NCI-H345 (cell line): ENCODE measurements at places on chromosomes 2 and 18.

- no peak for DNase-seq
These were observed 70.4 kb upstream of the ST3GAL5 start for GRCh38 chr2:85959185-85959584.

DNA sequence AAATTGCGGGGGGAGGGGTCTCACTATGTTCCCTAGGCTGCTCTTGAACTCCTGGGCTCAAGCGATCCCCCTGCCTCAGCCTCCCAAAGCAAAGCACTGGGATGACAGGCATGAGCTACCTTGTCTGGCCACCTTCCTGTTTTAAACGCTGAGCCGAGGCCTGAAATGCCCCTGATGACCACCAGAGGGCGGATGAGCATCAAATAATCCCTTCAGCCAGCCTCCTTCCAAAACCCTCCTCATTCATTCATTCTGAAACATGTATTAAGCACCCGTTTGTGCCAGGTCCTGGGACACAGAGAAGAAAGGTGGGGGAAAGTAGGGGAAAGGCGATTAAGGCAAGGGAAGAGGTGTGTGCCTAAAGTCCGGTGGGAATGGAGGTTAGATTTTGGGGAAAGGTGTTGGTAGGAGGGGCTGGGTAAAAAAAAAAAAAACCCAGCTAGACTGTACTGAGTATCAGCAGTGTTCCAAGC lies 30.7 kb upstream of the PTMA start:
- peak; percentile 81 for DNase-seq

GRCh38 chr2:186459009-186459408 lies 27.1 kb upstream of the ZC3H15 start:
- peak; percentile 6 for DNase-seq

- no peak for DNase-seq
These were observed 44.5 kb downstream of the USP34 start for GRCh38 chr2:61426267-61426897.

DNA sequence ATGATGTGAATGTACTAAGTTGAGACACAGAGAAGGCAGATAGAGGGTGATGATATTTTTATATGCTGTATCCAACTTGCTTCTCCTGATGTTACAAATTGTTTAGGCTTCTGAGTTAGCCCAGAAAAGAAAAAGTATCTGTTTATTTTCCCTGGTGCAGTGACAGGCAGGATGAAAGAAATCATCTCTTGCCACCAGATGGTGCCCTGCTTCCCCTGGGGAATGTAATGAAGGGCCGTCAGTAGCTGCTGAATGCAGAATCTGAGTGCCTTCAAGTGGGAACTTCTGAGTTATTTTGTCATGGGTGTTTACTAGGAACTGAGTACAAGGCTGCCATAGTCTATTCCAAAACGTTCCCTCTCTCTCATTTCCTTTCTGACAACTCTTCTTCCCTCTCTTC lies 525.6 kb downstream of the MBD2 start:
- DNase-seq: peak; percentile 15

GRCh38 chr18:14577971-14578370 lies 34.6 kb upstream of the POTEC start:
- no peak for DNase-seq

DNA sequence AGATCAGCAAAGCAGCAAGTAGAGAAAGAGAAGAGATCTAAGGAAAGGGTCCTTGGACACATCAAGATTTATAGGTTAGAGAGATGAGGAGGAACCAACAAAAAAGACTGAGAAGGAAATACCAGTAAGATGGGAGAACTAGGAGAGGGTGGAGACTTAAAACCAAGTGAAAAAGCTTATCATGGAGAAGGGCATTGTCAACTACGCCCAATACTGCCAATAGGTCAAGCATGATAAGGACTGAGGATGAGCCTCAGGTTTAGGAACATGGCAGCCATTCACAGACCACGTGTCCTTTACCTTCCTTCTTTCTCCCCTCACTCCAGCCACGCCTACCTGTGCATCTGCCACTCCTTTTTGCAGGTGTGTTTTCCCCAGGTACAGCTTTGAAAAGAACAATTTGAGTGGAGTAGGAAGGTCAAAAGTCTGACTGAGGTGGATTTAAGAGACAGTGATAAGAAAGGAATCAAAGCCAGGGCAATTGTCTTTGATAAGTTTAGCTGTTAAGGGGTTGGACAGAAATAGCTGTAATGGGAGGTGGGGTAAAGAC lies 238.7 kb downstream of the STK39 start:
- no peak for DNase-seq

GRCh38 chr2:113104054-113104611 lies 23.3 kb upstream of the IL1RN start:
- no peak for DNase-seq

GRCh38 chr2:85418132-85419008 lies at the start of gene SH2D6:
TSS of gene SH2D6 (plus strand) at chr2:85418714. CDS start at chr2:85429466, 10,752 bp downstream.
- peak; percentile 86 for DNase-seq

GRCh38 chr2:30417253-30417652 lies 29.8 kb upstream of the LCLAT1 start:
- no peak for DNase-seq

DNA sequence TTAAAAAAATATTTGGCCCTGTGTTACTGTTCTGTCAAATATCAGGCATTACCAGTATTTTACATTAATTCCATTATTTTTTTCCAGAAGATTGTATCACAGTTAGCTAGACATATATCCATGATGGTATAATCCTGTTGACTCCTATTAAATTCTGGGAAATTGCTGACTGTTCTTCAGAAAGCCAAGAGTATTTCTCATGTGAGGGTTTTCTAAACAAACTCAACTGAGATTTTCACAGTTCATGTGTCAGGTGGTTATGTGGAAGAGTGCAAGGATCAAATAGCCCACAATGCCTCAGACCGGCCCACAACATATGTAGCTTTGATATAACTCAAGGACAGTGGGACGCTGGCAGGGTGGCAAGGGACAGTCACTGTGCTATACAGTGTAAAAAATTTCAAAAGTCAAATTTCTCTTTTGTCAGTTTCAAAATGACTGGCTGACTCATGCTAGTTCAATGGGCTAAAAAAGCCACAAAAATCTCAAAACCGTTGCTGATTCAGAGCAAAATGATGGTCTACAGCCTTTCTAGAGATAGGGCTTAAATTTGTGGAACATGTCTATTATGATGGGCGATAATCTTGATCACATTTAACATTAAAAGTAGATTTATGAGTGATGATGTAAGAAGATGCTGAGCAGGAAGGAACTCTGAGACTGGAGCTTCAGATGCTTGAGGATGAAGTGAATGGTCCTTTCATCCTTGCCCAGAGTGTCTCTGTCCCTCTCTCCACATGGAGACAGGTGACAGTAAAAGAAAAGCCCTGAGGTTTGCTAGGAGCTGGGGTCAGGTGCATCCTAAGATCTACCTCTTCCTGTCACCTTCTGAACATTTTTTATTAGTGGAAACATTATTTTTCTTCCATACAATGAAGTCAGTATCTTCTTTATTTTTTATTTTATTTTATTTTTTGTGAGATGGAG lies 175.8 kb upstream of the PIEZO2 start:
- DNase-seq: no peak

- no peak for DNase-seq
These were observed 355.1 kb downstream of the EN1 start for GRCh38 chr2:118492335-118492734.
